ENCODE measurements at places on chromosomes 3 and 15. TPM values are rescaled to one million over a fixed set of nuclear protein-coding genes. Genes with fewer than 3 reads are reported as not detected.

PROS1 gene
- 56.0 TPM for total RNA-seq

THOC7 gene
- 72.0 TPM for total RNA-seq

TRH gene
- not detected for total RNA-seq

CXCR6 gene
- total RNA-seq, result 0.39 TPM

MLF1 gene
- 126 TPM for total RNA-seq

ATP13A5 gene
- not detected for total RNA-seq

MOBP gene
- total RNA-seq, result not detected

SPTSSB gene
- total RNA-seq, result 0.39 TPM

COL6A6 gene
- total RNA-seq, result 4.7 TPM

HEG1 gene
- total RNA-seq, result 120 TPM

- no peak for DNase-seq
These were observed 76.6 kb downstream of the GBE1 start for GRCh38 chr3:81684751-81685395.

DNA sequence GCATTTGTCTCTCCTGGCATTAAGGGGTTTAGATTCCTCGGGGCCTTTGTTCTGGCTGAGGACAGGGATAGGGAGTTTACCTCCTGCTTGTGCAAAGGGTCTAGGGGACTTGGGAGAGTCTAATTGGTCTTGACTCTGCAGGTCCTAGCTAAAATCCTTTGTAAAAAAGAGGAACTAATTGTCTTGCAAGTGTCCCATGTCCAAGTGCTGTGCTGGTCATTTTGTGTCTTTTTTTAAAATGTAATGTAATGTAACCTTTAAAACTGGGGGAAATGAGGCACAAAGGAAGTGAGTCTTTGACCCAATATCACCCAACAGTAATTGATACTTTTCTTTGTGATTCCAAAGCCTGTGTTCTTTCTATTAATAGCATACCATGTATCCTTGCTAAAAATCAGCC, 14.9 kb upstream of the C3orf80 start:
- no peak for DNase-seq

GRCh38 chr15:73691396-73691795, 7.2 kb downstream of the CD276 start:
- DNase-seq, result peak; percentile 81

DNA sequence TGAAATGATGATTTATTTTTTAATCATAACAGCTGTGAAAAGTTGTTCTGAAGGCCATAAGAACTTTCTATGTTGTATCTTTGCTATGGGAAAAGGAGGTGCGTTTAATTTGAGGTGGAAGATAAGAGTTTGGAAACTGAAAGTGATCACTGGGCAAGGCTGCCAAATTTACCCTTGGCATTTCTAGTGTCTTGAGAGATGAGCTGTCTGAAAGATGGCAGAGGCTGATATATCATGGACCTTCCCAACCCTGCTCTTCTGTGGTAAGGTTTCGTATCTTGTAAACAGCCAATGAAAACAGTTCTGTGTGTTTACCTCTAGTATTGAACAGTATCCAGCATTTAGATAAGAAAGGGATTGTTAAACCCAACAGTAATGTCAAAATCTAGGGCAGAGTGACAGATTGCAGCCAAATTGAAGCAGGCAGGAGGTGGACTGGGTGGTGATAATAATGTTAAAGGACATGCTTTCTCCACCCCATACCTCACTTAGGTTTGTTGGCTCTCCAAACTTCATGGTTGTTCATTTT, 15.8 kb upstream of the NFKBIZ start:
- DNase-seq, result no peak

DNA sequence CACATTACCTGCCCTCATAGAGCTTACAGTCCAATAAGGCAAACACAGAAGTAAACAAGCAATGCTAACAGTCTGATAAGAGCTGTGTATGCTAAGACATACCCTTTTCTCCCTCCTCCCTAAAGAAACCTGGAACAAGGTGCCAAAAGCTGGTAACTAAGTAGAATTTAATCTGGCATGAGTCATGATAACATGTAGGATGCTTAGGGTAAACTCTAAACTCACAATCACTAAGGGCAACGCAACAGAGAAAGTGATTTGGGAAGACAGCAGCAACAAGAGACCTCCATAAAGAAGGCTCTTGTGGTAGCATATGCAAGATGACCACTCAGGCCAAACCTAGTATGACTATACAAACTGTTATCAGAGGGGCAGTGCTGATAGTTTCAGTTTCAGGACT, 55.5 kb downstream of the MYO1E start:
- no peak for DNase-seq

GRCh38 chr3:167978071-167978470, 117.7 kb downstream of the GOLIM4 start:
- DNase-seq, result no peak

DNA sequence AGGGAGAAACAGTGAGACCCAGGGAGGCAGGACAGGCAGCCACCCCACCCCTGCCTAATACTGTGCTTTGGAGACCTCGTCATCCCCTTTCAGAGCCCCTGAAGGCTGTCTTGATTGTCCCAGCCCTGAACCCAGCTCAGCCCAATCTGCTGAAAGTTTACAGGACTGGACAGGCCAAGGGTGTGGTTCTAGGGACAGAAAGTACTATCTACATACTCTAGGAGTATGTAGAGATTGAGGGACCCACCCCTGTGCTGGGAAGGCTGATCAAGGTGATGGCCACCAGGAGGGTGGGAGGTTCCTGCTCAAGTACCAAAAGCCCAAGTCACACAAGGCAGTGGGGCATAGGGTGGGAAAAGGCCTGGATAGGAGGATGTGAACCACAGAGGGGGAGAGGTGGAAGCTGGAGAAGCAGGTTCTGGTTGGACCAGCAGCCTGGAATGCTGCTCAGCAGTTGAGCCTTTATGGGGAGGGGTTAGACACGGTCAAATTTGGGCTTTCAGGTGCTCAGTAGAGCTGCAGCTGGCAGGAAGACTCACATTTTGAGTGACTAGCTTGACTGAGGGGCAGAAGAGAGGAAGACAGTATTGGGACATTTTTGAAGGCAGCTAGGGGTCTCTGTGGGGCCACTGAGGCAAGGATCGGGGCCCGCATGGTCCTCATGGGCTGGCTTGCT, 6.7 kb downstream of the NBEAL2 start:
- DNase-seq, result peak; percentile 9

- DNase-seq, result no peak
These were observed 216.7 kb downstream of the ABHD5 start for GRCh38 chr3:43907508-43907858.

DNA sequence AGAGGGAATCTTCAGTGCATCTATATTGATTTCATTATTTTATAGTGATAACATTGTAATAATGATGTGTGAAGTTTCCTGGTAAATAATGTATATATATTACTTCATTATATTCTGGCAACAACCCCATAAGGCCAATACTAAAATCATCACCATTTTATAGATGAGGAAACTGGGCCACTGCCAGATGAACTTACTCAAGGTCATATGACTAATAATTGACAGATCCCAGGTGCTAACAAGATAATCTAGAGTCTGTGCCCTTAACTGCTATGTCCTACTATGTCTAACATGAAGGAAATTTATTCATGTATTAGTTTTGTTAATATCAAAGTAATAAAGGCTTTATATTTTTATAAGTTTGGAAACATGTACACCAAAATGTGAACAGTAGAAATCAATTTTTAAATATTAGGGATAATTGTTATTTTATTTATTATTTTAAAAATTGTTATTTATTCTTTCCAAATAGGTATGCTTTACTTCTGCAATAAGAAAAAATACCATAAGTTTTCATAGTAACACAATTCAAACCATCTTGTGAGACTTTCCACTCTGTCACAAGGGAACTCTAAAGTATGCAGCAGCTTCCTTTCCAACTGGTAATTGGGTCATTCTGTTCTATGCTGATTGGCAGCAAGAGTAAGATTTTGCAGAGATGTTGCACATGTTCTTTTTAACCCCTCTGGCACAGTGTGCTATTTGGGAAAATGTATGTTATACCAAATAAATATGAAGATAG, 90.8 kb upstream of the CMC1 start:
- no peak for DNase-seq

DNA sequence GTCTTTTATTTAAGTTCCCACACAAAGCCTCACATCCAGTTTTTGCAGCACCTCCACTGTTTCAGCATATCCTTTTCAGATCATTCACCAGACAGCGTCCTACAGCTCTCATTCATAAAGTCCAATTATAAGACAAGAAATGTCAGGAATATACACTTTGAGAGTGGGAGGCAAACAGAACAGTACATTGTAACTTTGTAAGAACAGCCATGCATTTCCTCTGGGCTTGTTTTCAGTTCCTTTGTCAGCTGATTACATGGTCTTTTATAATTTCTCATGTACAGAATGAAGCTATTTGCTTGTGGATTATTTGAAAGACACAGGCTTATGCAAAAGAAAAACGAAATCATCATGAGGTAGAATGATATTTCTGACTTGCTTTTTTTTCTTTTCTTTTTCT, 85.7 kb downstream of the SOX2 start:
- DNase-seq, result no peak

DNA sequence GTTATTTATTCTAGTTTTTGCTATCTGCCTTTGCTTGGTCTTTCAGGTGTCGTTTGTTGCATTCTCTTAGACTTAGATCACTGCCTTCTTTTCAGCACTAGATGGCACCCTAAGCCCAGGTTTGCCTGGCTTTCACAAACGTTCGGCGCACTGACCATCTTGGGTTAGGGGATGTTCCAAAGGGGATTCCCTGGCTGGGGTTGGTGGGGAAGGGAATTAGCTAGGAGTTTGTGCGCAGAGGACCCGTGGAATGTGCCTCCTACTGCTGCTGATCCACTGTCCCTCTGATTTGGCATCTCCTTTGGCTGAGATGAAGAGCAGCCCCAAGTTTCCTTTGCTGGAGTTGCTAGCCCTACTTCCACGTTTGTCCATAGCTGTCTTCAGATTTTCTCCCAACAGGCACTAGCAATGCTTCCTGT, 33.9 kb downstream of the PFN2 start:
- DNase-seq, result peak; percentile 29

DNA sequence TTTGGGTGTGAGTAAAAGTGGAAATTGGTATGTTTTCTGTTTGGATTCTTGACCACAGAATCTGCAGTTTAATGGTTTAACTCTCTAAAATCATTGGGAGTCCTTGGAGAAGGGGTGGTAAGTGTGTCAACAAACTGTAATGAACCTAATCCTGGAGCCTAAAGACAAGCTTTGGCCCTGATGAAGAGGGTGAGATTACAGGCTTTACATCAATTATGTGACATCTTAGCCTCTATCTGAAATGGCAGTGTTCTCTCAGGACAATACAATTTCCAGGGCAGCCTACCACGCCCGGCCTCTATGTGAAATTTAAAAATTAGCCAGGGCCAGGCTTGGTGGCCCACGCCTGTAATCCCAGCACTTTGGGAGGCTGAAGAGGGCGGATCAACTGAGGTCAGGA, 4.3 kb upstream of the PKM start:
- no peak for DNase-seq

- DNase-seq, result no peak
These were observed 33.8 kb upstream of the LRRC58 start for GRCh38 chr3:120382941-120383447.

DNA sequence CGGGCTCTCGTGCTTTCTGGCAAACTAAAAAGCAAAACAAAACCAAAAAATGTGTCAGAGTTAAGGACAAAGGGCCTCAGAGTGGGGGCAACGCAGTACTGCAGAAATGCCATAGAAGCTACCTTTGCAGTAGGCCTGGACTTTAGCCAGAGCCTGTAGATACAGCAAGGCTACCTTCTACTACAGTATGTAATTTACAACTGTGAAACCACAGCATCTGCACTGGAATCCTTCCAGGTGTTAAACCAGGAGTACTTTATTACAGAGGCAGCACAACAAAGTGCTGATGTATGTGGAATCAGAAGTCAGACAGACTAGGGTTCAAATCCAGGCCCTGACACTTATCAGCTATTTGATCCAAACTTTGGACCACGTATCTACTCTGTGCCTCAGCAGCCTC, 34.9 kb downstream of the RUBCN start:
- DNase-seq, result no peak

DNA sequence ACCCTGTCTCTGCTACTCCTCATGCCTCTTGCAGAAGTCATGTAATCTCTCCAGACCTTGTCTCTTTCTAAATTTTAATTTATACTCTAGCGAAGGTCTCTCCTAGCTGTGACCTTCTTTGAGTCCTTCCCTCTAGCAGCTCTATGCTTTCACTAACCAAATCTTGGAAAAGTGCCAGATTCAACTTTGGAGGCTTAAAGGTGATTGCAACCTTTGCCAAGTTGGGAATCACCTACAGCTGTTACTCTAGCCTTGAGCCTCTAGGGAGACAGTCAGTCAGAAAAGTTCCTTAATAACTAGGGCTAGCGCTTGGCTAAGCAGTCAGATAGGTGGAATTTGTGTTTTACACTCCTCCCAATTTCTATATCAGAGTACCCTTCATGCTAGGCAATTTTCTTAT, 46.1 kb upstream of the ABI3BP start:
- DNase-seq, result no peak

DNA sequence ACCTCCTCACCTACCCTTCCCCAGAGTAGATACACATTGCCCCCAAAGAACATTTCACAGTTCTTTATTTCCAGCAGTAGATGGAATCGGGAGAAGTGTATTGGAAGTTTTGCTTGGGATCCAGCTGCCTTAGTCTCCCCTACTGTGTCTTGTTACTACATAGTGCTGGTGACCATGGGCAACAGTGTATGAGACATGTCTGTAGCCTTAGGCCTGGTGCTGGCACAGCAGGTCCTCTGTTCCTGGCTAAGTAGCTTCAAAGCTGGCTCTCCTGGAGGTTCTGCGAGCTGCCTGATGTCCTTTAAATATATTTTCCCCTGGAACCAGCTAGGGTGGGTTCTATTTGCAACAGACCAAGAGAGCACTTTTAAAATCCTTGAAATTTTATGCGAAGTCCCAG, 174.7 kb downstream of the THSD4 start:
- no peak for DNase-seq

DNA sequence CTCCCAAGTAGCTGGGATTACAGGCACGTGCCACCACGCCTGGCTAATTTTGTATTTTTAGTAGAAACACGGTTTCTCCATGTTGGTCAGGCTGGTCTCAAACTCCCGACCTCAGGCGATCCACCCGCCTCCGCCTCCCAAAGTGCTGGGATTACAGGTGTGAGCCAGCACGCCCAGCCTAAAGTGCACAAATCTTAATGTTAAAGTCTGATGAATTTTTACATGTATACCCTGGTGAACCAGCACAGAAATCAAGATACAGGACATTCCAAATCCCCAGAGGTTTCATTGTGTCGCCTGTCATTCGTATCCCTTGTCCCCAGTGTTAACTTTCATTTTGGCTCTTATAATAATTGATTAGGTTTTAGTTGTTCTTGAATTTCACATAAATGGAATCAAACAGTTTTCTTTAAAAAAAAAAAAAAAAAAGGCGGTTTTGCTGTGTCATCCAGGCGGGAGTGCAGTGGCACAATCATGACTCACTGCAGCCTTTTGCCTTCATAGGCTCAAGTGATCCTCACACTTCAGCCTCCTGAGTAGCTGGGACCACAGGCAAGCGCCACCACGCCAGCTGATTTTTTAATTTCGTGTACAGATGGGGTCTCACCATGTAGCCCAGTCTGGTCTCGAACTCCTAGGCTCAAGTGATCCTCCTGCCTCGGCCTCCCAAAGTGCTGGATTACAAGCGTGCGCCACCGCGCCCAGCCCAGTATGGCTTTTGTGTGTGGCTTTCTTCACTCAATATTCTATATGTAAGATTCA, 1.5 kb upstream of the TM4SF19 start:
- DNase-seq, result no peak

Data from left cardiac atrium (tissue), 4 donors.